ENCODE measurements at places on chromosomes 6 and 20.
A peak's percentile ranks its signal among the peaks of the same experiment; 100 is the strongest.

DNA sequence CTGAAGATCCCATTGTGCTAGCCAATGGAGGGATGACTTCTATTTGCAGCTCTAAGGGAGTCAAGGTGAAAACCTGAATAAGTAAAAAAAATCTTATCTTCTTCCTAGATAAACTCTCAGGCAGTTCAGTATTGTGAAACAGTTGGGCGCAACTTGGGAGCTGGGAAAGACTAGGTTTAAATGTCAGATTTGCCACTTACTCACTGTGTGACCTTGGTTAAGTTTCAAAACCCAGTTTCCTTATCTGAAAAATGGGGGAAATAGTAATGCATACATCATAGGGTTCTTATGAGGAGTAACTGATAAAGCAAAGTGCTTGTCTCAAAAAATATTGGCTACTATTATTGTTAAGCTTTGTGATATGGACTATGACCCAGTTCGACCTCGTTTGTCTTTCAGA, 88.8 kb downstream of the CD83 start:
- no peak for DNase-seq

- DNase-seq = no peak
Measured at GRCh38 chr20:5172167-5172601, 45.4 kb downstream of the CDS2 start.

- DNase-seq = no peak
Measured at GRCh38 chr6:125485757-125486156, 184.0 kb upstream of the HDDC2 start.

DNA sequence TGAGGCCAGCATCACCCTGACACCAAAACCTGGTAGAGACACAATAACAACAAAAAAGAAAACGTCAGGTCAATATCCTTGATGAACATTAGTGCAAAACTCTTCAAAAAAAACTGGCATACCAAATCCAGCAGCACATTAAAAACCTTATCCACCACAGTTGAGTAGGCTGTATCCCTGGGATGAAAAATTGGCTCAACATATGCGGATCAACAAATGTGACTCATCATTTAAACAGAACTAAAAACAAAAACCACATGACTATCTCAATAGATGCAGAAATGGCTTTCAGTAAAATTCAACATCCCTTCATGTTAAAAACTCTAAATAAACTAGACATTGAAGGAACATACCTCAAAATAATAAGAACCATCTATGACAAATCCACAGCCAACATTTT, 59.6 kb upstream of the PHIP start:
- peak; percentile 14 for DNase-seq

DNA sequence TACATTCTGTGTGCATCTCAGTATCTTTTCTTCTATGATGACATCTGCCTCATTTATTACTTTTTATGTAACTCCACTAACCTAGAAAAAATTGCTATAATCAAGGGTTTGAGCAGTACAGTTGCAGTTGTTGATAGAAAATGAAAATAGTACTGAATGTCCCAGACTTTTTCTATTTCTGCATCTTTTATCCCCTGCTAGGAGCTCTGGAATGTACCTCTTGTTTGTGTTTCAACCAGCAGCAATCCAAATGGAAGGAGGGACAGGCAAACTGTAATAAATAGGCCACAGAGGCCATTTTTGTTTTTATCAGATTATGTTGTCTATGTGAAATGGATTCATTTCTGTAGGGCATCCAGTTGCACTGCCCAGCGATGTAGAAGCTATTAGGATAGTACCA, 536.9 kb downstream of the KIF16B start:
- DNase-seq = no peak

DNA sequence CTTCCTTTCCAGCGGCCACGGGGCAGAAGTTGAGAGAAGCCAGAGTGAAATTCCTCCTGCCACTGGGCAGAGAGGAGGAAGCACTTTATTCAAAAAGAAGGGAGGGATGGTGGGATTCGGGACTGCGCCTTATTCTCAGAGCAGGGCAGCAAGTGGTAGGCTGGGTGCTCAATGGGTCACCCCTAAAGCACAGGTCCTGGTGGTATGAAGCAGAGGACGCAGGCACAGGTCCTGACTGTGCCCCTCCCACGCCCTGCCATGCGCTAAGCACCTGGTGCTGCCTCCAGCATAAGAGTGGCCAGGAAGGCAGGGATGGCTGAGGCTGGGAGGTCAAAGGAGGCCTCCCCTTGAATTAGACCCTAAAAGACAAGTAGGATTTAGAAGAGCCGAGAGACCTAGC, 4.9 kb upstream of the GRM4 start:
- DNase-seq = no peak

DNA sequence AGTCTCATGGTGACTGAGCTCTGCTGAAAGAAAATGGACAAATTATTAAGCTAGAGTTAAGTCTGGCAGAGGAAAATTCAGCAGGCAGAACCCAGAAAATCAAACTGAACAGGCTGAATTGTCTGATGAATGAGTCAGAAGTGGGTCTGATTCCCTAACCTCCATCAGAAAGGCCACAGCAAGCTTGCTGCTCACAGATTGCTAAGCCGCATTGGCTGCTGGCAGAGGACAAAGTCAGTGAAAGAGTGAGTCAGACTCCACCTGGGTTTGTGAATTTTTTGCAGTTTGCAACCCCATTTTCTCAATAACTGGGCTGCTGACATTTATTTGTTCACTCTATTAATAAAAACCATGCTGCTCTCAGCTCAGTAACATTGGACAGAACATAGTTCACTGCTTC, 191.3 kb downstream of the EPM2A start:
- peak; percentile 96 for DNase-seq

DNA sequence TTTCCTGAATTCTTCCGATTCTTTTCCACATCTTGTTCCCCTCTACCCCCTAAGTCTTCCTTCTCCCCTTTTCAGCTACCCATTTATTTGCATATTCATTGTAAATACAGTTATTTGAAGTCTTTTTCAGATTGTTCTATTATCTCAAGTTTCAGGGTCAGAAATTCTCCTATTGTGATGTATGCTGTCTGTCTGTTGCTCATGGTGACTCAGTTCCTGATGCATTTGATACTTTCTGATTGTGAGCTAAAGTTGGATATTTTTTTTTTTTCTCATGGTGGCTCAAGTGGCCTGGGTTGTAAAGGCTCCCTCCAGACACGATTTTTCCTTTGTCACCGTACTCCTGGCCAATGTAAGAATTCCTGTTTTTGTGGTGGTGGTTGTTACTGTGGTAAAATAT, 4.9 kb upstream of the PI16 start:
- peak; percentile 86 for DNase-seq

GRCh38 chr6:46203391-46204177, 32.8 kb upstream of the ENPP5 start:
- no peak for DNase-seq

DNA sequence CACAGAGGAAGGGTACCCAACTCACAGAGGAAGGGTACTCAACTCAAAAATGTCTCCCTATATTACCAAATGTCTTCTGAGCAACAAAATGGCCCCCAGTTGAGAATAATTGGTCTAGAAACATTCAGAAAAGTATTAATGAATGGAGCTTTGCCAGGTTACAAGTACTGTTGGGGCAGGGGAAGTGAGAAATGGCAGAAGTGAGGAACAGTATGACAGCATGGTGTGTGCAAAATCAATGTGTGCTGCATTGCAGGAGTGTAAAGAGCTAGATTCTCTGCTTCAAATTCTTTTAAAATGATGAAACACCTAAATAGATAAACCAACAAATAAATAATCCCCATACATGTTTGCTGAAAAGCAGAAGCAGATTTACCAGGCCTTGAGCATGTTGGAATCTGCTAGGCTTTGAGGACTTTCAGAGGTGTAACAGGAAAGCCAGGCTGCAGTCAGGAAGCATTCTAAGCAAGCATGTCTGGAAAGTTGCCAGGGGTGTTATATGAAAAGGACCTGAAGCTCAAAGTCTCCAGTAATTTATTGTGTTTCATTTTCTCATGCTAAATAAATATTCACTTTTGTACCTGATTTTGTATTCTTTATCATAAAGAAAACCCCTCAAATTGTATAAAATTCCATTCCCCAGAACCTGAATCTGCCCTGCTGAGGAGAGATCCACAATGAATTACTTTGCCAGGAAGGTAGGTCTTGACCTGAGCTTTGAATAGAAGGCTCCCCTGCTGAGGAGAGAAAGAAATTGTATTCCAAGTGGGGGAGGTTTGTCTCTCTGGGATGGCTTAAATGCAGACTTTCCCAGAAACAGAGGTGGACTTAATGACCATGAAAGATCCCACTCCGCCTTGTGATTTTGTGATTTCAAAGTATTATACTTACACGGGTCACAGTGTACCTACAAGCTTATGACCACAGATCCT, 265.0 kb upstream of the MARCKS start:
- DNase-seq = peak; percentile 55

DNA sequence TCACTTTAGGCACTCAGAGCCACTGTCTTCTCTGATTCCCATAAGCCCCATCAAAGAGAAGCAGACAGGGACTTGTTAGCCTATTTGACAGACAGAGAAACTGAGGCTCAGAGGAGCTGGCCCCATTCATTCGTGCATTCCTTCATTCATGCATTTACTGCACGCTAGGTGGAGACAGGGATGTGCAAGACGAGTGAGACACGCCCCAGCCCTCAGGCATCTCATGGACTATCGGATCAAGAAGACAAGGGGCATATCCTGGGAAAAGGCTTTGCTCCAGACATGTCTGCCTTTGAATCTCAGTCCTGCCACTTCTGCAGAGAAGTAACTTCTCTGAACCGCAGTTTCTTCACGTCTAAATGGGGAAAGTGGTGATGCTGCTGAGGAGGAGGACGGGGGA, 54.1 kb downstream of the BPIFB1 start:
- peak; percentile 5 for DNase-seq

DNA sequence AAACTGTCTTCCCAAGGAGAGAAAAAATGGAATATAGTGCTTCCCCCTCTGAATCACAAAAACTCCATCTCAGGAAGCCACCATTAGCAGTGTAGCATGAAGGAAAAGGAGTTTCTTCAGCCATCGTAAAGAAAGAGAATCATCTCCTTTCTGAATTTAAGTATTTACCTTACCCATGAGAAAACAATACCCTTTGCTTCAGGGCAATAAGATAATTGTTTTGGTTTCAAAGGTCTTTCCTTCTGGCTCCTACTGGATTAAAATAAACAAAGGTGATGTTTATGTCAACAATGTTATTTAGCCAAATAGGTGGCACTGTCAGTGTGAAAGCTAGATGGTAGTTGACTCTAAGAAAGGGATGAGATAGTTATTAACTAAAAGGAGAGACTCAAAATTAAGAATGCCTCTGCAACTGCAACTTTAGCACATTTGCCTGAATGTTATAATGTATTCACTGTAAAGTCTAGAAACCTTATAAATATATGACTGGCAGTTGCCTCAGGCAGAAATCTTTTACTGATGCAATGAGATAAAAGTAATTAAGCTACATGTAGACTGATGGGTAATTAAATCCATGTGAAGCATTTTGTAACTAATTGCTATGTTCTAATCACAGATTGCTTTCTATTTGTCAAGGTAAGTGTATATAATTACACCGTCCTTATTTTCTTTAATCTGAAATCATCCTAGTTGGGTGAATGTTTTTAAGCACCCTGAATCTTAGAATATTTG, 399.0 kb downstream of the CDKAL1 start:
- no peak for DNase-seq

- no peak for DNase-seq
Measured at GRCh38 chr6:45742591-45742990, 273.1 kb downstream of the CLIC5 start.

DNA sequence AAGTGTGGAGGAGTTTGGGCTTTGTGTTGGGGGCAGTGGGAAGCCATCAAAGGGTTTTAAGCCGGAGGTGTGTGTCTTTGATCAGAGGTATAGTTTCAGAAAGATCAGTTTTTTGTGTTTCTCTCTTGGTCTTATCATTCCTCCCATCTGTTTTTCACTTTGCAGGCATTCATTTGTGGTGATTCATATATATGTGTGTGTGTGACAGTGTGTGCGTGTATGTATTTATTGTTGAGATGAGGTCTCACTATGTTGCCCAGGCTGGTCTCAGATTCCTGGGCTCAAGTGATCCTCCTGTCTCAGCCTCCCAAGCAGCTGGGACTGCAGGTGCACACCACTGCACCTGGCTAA, 11.1 kb upstream of the SERINC3 start:
- DNase-seq = peak; percentile 60

DNA sequence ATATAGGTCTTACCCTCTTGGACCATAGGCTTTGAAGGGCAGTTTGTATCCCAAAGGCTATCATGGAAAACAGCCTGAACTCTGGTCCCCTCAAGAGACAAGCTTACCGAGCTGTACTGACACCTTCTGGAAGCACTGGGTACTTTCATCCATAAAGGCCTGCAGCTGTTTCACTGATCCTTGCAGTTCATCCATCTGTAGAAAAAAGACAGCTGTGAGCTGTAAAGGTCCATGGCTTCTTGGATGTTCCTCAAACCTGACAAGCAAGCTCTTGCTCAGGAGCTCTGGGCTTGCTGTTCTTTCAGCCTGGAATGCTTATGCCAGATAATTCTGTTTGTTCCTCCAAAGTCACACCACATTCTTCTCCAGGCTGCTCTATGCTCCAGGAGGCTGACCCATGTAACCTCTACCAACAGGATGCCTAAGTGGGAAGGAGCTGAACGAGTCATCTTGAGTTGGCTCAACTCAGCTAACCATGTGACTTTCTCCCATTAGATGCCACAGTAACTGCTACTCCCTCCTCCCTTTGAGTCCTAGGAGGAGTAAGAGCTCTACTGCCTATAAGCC, 8.8 kb upstream of the NDRG3 start:
- peak; percentile 72 for DNase-seq

DNA sequence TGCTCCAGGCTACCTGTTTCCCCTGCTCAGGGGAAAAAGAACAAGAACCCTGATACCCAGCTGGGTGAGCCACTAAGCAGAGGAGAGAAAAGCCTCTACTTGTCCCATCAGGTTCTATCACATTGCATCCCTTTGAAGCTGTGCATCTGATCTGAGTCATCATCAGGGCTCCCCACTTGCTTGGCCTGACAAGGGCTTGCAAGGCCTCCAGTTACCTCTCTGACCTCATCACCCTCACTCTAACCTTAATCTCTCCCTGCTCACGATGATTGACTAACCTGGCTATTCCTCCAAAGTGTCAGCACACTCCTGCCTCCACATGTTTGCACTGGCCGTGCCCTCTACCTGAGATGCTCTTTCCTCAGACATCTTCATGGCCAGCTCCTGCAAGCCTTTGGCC, 309.5 kb upstream of the CHD6 start:
- no peak for DNase-seq

DNA sequence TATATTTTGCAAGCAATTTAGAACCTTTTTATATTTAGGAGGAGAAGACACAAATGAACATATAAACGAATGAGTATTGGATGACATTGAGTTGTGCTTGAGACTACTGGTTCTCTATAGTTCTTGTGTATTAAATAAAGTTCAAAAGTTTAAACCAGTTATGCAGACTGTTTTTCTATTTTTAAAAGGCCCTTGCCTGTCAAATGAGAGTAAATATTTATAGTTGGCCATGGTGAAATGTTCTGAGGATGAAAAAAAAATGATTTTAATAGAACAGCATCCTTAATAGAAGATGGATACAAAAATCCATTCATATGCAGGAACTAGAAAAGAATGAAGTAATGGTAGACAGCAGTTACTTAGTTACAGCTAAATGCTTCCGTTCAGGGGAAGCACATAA, 63.5 kb upstream of the COL10A1 start:
- DNase-seq = peak; percentile 22

GRCh38 chr6:169175360-169175887, 78.2 kb downstream of the THBS2 start:
- no peak for DNase-seq

- DNase-seq = no peak
Measured at GRCh38 chr6:52801188-52801841, 2.3 kb downstream of the GSTA1 start.

Data from iris pigment epithelial cell (primary cell).